Sigmoid colon (tissue), 7 donors: ENCODE measurements at places on chromosomes 6 and 20. TPM values are rescaled to one million over a fixed set of nuclear protein-coding genes. Genes with fewer than 3 reads are reported as not detected.

The SCRT2 gene
- polyA plus RNA-seq, result not detected

The RAB44 gene
- 0.23 TPM for polyA plus RNA-seq

The LHFPL5 gene
- polyA plus RNA-seq, result 0.46 TPM

The MCCD1 gene
- not detected for polyA plus RNA-seq

The PTPRA gene
- polyA plus RNA-seq, result 30.2 TPM

The TCP11 gene
- polyA plus RNA-seq, result not detected

The DEF6 gene
- 30.1 TPM for polyA plus RNA-seq

The PRSS35 gene
- not detected for polyA plus RNA-seq

The ME1 gene
- 4.2 TPM for polyA plus RNA-seq

The KDM1B gene
- polyA plus RNA-seq, result 18.8 TPM

The MUC22 gene
- not detected for polyA plus RNA-seq

The FAM217A gene
- polyA plus RNA-seq, result not detected

The LZTS3 gene
- 10.5 TPM for polyA plus RNA-seq

The ESR1 gene
- polyA plus RNA-seq, result not detected

The RIPPLY2 gene
- not detected for polyA plus RNA-seq

The SPEF1 gene
- not detected for polyA plus RNA-seq

The NKAPL gene
- polyA plus RNA-seq, result not detected

The ANKEF1 gene
- 2.4 TPM for polyA plus RNA-seq

The HLA-DOB gene
- 1.6 TPM for polyA plus RNA-seq

The ZNF165 gene
- polyA plus RNA-seq, result 4.1 TPM

The TRIM15 gene
- polyA plus RNA-seq, result 46.0 TPM

The ABRACL gene
- 529 TPM for polyA plus RNA-seq

The C20orf96 gene
- 8.5 TPM for polyA plus RNA-seq

The UNC93A gene
- 0.45 TPM for polyA plus RNA-seq

The PDYN gene
- not detected for polyA plus RNA-seq

The CALHM6 gene
- polyA plus RNA-seq, result 32.0 TPM
